Activated CD4-positive, alpha-beta T cell treated with anti-CD3 and anti-CD28 coated beads, Interleukin-2, amount 50 U/mL, for 4 hours (primary cell): ENCODE measurements at places on chromosomes 12 and 14.

DNA sequence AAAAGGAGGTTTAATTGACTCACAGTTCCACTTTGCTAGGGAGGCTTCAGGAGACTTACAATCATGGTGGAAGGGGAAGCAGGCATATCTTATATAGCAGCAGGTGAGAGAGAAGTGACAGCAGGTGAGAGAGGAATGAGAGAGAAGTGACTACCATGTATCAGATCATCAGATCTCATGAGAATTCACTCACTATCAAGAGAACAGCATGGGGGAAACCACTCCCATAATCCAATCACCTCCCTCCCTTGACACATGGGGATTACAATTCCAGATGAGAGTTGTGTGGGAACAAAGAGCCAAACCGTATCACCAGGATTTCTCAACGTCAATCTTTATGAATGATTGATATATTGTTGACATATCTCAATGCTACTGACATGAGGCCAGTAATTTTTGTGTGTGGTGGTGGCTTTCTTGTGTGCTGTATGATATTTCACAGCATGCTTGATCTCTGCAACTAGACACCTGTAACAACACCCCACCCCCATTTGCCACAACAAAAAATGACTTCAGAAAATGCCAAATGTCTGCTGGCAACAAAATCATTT, 1470.9 kb upstream of the SEL1L start:
- DNase-seq, result no peak

DNA sequence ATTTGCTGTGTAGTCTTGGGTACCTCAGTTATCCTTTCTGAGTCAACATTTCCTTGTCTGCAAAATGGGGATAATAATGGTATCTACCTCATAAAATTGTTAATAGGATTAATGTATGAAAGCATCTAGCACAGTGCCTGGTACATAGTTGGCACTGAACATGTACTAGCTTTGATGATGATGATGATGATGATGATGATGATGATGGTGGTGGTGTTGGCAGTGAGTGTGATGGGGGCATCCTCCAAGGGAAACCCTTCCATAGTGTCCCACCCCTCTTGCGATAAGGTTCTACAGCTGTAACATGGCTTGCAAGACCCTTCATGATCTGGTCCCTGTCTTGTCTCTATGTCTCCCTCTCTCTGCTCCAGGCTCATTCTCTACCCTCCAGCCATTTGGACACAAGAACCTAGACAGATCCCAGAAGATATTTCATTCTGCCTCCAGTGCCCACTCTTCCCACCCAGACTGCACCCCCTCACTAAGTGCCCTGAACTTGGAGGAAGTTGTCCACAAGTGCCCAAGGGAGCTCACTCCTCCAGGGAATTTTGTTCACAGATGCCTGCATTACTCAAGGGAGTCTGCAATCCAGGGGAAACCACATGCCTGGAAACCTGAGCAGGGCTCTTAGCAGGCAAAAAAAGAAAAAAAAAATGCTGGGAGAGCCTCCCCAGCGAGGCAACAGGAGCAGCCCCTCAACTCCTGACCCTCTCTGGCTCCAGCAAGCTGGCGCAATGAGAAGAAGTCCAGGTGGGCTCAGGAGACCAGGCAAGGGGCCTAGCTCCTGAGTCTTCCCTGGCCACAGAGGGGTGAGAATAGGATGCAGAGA, 10.1 kb upstream of the BDKRB1 start:
- no peak for DNase-seq

GRCh38 chr12:89486264-89486663, 38.3 kb downstream of the GALNT4 start:
- no peak for DNase-seq

- DNase-seq, result no peak
Observed at GRCh38 chr12:108390495-108391203, 51.5 kb upstream of the CMKLR1 start.

DNA sequence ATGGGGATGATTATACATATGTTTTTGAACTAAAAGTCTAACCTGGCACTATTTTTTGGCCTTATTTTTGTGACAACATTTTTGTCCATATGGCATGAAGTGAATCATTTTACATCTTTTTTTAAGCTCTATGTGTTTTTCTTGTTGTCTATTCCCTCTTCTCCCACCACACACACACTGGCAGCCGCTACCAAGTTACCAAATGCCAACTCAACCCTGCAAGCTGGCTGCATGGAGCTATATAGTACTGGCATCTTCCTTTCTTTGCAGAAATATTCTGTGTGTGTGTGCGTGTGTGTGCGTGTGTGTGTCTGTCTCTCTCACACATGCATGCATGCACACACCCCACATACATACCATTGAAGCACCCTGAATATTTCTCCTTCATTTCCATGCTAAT, 278.9 kb upstream of the SOX5 start:
- DNase-seq, result no peak

DNA sequence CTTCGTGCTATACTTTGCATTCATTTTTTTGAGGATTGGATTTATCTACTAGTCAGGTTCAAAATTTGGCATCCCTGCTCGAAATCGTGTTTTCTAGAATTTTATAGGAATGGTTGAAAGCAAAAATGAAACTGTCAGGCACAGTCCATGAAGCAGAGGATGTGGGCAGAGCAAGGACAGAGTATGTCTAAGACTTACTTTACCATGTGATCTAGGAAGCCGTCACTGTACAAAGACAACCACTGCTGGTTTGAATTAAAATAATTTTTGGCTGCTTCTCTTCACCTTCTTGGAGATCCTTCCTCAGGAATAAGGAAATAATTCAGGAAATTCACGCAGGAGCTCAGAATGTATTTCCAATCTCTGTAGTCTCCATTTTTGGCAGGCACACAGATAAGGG, 31.6 kb upstream of the SGPP1 start:
- DNase-seq, result no peak

- no peak for DNase-seq
Observed at GRCh38 chr14:96088074-96088473, 48.9 kb downstream of the C14orf132 start.

- DNase-seq, result no peak
Observed at GRCh38 chr12:13472690-13473089, 276.2 kb downstream of the EMP1 start.

GRCh38 chr14:44763356-44763755, 198.4 kb downstream of the KLHL28 start:
- DNase-seq, result no peak
